ENCODE measurements at places on chromosomes 3 and 15. TPM values are rescaled to one million over a fixed set of nuclear protein-coding genes. Genes with fewer than 3 reads are reported as not detected.

CHST2 gene
- 4.5 TPM for total RNA-seq

SMCO1 gene
- total RNA-seq, result not detected

NPAP1 gene
- not detected for total RNA-seq

ARPIN gene
- total RNA-seq, result 0.05 TPM

CATSPER2 gene
- 5.5 TPM for total RNA-seq

Measured in activated CD4-positive, alpha-beta memory T cell treated with anti-CD3 and anti-CD28 coated beads for 36 hours (primary cell).